ENCODE measurements at places on chromosomes 7 and 10.

DNA sequence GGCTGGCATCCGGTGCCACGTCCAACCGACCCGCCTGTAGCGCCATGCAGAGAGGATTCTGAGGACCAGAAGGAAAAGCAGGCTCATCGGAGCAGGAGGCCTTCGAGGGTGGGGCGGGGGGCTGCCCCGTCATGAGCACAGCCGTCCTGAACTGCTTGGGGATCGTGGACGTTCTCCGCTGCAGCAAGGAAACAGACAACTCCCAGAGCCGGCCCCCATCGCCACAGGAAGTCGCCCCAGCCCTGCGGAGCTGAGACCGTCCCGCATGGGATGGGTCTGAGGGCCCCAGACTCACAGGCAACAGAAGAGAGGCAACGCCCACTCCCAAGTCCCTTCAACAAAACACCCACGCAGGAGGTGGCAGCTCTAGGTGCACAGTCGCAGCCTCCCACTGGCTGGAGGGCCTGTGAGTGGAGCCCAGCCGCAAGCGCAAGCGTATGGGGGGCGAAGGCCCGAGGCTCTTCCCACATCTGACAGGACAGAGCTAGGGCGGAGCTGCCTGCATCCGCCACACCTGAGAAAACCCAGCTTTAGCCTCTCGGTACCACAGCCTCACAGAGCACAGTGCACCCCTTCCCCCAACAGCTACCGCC is 64.7 kb upstream of the TNRC18 start:
- no peak for DNase-seq

- DNase-seq = peak; percentile 33
Measured at GRCh38 chr7:151432658-151433521, 7.1 kb downstream of the CRYGN start.

DNA sequence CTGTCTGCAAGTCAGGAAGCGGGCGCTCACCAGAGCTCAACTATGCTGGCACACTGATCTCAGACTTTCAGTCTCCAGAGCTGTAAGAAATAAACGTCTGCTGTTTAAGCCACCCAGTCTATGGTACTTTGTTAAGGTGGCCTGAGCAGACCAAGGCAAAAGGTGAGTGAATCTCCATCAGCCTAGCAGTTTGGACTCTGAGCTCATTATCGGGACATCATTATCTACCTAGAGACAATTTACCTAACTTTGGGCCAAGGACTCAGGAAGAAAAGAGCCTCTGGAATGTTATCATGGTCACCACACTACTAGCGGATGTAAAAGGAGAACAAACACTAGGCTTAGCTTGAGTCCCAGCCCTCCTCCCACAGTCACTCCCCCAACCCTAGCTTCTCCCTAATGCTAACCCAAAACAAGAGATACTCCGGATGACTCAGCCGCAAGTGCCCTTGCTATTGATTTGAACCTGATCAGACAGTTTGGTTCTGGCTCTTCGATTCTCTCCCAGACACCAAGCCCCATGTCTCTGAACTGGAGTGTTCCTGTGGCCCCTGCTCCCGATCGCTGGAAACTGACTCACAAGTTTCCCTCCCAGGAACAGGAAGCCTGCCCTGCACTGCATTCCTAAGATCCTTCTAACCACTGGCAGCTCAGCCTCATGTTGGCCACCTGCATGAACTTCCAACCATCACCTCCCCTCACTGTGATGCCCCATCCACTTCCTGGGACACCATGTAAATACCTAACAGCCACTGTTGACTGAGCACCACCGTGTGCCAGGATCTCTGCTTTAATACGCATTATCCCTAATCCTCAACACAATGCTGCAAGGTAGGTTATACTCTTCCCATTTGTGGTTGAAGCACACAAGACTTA is 34.5 kb downstream of the CREB3L2 start:
- DNase-seq = no peak

DNA sequence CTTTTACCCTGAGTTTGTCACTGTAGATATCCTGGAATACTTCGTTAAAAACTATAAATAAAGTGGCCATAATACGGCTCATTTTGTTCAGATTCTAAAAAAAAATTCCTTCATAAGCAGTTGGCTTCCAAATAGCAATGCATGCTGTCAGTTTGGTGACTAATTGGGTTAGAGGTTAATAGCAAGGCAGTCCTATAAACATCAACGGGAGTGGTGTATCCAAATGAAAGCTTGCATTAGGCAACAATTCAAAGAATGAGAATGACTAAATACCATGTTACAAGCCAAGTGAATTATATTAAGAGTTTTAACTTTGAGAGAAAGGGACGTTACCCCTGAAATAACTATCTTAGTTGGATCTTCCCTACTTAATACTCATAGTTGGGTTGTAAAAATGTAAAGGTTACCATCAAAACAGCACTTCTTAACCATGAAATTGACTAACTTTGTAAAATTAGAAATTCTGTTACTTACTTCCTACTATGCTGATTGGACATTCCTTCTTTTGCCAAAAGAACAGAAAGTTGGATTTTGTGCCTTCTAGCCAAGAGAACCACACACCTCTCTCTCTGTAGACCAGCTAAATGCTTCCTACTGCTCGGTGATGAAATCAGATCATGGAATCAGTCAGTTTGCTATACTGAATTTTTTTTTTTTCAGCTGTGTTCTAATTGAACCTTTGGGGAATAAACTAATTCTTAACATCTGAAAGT is 98.0 kb downstream of the KAT6B start:
- no peak for DNase-seq

DNA sequence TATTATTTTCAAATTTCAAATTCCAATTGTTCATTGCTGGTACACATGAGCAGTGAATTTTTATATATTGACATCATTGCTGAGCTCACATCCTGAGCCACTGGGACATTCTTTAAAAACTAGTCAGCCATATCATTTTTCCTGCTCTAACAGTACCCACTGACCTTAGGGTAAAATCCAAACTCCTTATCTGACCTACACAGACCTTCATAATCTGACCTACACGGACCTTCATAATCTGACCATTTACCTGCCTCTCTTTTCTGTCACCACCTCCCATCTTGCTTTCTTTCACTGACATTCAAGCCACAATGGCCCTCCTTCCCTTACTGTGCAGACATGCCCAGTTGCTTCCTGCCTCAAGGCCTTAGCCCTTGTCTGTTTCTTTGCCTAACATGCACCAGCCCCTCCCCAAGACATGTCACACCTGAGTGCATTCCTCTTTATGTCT is 16.1 kb upstream of the CUZD1 start:
- DNase-seq = no peak

- DNase-seq = no peak
Measured at GRCh38 chr7:126065766-126066165, 1136.1 kb upstream of the POT1 start.
